ENCODE measurements at places on chromosomes 3 and 15.

DNA sequence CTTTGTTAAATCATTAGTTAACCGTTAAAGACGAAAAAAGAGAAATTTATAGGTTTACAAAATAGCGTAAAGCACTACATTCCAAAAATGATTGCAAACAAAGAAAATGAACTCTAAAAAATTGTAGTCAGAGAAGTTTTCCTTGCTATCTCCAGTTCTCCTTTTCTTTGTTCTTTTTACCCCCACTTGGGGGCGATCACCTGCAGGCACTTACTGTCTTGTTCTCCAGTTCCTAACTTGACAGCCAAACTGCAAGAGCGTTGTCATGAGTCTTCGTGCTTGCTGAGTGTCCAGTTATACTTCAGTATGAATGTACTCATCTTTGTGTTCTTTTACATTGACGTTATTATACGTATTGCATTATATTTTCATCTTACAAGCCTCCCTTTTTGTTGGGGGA, 54.5 kb downstream of the CHD2 start:
- no peak for DNase-seq

- no peak for DNase-seq
Observed at GRCh38 chr15:71997691-71998090, 120.3 kb downstream of the MYO9A start.

DNA sequence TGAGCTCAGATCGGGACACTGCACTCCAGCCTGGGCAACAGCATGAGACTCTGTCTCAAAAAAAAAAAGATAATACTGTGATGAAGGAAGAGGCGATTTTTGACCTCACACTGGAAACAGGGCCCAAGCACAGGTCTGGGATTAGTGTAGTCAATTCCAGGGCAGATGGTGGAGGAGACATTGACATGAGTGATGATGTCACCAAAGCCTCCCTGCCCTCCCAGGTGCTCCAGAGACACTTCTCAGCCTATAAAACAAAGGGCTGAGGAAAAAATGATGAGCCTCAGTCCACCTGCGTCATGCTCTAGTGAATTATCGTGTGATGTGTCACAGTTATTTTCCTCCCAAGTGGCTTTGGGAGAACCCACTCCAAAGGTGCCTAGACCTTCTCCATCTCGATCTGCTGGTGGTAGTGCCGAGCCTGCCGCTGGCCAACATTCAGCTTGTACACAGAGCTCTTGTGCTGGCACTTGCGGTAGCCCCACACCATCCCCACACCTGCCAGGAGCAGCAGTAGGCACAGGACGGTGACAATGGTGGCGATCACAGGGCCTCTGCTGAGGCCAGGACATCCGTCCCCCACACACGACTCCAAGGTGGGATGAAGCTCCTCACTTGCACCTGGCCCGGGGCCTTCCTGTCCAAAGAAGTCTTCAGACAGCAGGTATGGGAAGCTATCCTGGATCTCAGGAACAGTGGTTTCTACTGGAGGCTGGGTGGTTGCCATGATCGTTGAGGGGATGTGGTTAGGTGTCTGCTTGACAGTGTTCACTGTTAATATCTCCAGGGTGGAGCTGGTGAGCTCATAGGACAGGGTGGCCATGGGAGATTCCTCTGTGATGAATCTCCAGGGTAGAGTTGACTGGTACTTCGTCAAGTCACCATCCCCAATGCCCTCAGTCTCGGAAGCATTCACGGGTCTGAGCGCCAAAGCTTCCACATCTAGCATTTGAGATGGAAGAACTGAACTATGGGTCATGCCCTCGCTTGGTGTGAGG, 38.8 kb downstream of the CRTAP start:
- DNase-seq = no peak

DNA sequence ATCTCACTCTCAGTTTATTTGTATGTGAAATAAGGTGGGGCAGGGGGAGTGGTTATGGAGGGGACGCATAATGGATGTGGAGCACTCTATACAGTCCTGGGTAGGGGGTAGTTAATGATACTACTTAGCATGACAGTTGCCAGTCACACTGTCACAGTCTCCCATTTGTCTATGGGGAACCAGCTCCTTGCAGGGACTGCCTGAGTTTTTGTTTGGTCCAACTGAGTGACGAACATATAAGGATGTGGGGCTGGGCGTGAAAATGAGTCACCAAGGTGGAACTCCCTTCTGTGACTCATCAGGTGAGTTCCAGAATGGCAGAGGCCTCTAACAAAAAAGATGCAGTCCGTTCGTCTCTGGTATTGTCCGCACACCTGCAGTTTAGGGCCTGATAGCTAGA, 235.3 kb upstream of the ST8SIA2 start:
- DNase-seq = no peak

- no peak for DNase-seq
Observed at GRCh38 chr3:78734048-78734637, 1033.7 kb downstream of the ROBO1 start.

GRCh38 chr3:85003479-85003878, 44.7 kb downstream of the CADM2 start:
- DNase-seq = no peak

DNA sequence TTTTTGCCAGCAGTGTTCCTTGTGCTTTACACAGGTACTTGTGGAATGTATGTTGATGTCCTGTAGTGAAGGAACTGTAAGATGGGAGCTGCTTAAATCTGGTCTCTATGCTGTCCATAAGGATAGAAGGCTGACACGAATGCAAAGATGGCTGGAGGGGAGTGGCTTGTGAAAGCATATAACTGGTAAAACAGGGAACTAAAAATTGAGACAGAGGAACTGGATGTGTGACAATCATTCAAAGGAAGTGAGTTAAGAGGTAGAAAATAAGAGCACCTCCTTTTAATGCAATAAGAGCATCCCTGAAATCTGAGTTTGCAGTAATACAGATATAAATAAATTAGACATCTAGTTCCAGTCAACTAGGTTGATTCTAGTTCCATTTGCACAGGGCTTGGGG, 35.2 kb downstream of the RNF13 start:
- DNase-seq = no peak

Measured in activated naive CD4-positive, alpha-beta T cell (primary cell).